ENCODE measurements at places on chromosomes 12 and 14.

DNA sequence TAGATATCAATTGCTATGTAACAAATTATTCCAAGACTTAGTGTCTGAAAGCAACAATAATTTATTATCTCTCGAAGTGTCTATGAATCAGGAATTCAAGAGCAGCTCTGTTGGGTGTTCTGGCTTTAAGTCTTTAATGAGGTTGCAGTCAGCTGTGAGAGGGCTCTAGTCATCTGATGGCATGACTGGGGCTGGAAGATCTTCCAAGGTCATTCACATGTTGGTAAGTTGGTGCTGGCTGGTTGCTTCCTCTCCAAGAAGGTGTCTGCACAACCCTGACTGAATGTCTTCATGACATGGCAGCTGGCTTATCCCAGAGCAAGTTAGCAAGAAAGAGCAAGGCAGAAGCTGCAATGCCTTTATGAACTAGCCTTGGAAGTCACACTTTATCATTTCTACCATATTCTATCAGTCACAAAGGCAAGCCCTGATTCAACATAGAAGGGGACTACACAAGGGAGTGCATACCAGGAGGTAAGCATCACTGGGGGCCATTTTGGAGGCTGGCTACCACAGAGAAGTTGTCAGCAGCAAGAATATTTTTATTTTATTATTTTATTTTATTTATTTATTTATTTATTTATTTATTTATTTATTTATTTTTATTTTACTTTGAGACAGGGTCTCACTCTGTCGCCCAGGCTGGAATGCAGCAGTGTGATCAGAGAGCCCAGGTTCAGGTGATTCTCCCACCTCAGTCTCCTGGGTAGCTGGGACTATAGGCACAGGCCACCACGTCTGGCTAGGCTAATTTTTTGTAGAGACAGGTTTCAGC lies 7.6 kb upstream of the SLC38A2 start:
- DNase-seq: no peak

- no peak for DNase-seq
These were observed 413.4 kb downstream of the BCAT1 start for GRCh38 chr12:24535334-24536069.

GRCh38 chr12:112908548-112908947 lies 1.8 kb downstream of the OAS1 start:
- no peak for DNase-seq

GRCh38 chr12:87779858-87780498 lies 249.2 kb downstream of the C12orf50 start:
- DNase-seq: no peak

- DNase-seq: no peak
These were observed 455.3 kb upstream of the ATP2B1 start for GRCh38 chr12:90163975-90164374.

- peak; percentile 6 for DNase-seq
These were observed 98.4 kb upstream of the BTG1 start for GRCh38 chr12:92244036-92244435.

GRCh38 chr14:62557416-62557815 lies 487.8 kb downstream of the KCNH5 start:
- DNase-seq: no peak

DNA sequence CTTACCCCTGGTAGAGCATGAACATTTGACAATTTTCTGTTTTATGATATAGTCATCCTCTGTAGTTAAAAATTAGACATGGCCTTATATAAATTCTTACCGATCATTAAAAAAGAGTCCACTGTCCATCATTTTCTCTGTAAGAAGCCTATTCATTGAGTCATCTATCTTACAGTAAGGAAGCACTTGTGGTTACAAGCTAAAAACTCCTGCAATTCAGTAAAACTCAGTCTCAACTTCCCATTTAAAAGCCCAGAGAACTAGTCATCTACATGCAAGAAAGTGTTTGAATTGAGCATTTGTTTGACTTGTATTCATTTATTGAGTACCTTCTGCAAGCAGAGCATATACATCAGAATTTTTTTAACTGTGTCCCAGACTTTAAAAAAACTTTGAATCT lies 63.3 kb downstream of the GTF2A1 start:
- DNase-seq: no peak

GRCh38 chr12:50571786-50572185 lies 67.0 kb downstream of the DIP2B start:
- DNase-seq: no peak

DNA sequence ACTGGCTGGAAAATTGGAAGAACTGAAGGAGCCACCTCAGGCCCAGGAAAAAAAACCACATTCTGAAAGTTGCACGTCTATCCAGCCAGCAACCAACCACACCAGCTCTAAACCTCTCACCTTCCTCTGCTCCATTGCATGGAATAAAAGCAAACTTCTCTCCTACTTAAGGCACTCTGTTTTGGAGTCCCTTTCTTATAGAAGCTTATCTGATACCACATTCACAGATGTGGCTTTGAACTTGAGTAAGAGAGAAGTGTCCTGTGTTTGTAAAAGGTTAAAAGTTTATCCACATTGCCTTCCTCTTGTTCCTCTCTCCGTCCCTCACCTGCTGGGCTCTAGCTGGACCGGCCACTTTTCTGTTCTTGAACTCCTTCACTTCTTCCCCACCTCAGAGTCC lies 99.6 kb upstream of the PLXNC1 start:
- DNase-seq: no peak

DNA sequence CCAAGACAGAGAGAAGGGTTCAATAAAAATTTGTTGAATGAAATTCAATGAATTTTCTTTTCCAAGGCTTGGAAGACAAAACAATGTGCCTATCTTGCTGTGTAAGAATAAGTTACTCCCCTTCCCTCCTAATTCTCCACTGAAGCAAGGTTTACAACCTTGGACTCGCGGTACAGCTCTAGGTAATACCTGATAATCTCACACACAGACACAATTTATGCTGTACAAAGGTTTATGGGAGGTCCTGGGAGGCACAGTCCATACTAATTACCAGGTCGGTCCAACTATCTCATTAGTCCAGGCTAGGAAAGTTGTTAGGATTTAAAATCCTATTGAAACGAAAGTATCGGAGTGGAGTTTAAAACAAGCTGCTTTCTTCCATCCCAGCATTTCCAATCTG lies 42.6 kb downstream of the NELL2 start:
- no peak for DNase-seq

- no peak for DNase-seq
These were observed 12.3 kb upstream of the KRT74 start for GRCh38 chr12:52585946-52586345.

DNA sequence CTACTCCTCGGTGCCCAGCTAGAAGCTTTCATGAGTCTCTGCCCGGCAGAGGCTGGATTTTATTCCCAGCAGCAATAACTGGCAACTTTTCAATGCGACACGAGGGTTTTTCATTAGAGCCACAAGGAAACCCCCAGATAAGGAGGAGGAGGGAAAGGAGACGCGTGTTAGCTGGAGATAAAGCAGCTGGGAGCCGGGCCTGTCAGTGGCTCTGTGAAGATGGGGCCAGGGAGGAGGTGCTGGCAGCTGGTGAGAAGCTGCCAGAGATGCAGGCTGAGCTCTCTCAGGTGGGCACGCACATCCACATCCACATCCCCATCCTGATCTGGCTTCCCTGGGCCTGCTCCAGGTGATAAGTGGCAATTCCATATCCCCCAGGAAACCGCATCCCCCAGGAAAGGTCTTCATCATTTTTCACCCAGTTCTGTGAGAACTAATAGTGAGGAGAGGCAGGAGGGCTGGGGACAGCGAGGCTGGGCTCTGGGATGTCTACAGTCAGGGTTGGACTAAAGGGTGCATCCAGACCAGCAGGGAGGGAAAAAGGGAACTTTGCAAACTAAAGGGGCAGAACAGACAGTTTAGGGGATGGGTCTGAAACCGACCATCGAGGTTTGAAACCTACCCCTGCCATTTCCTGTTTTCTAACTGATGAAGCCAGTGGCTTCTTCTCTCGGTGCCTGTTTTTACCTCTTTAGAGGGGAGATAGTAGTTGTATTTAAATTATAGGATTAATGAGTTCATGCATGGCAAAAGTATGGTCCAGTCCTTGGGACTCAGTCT lies 413.2 kb downstream of the DPF3 start:
- DNase-seq: peak; percentile 2

DNA sequence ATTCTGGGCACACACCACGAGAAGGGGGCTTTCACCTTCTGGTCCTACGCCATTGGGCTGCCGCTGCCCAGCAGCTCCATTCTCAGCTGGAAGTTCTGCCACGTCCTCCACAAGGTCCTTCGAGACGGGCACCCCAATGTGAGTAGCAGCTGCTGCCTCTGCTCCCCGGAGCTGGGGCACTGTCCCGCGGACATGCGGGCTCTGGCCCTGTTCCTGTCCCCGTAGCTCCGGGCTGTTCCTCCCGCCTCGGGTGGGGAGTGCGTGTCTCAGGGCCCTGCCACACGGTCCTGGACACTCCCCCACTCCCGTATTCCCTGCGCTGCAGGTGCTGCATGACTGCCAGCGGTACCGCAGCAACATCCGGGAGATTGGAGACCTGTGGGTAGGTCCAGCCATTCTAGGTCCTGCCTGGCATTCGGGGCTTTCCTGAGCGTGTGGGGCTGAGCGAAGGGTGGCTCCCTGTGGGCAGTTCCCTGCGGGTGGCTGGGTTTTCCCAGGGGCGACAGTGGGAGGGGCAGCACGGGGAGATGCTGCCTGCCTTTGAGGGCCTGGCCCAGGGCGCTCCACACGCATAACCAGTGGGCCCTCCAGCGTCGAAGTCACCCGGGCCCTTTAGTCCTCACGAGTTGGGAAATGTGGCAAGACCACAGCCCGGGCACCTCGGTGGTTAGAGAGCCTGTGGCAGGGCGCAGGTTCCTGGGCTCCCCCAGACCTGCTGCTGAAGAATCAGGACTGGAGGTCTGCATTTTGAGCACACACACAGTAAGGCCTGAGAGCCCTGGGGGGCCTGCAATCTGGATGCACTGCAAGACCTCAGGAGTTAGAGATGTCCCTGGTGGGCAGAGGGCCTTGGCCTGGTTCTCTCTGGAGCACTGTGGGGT lies 13.5 kb downstream of the HIP1R start:
- DNase-seq: no peak

DNA sequence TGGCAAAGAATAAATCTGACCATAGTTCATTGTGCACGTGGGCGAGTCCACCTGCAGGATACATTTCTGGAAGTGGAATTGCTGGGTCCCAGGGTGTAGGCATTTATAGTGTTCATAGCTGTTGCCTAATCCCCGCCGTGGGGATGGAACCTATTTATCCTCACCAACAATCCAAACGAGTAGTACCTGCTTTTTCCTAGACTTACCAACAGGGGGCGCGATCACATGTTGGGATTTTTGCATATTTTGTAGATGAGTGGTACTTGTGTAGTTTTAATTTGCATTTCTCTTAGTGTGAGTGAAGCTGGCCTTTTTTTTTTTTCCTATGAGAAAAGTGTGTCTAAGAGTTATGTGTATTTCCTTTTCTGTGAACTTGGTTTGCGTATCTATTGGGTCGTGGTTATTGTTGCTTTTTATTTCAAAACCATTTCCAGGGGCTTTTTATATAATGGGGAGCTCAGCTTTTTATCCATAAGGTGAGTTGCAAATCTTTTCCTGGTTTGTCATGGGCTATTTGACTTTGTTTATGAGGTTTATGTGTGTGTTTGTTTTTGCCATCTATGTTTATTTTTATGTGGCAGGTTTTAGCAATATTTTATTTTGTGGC lies 67.2 kb downstream of the CCDC92 start:
- DNase-seq: peak; percentile 81

GRCh38 chr12:94263011-94263811 lies 114.8 kb downstream of the PLXNC1 start:
- no peak for DNase-seq

- peak; percentile 67 for DNase-seq
These were observed 41.9 kb downstream of the ATP23 start for GRCh38 chr12:57983146-57983857.

DNA sequence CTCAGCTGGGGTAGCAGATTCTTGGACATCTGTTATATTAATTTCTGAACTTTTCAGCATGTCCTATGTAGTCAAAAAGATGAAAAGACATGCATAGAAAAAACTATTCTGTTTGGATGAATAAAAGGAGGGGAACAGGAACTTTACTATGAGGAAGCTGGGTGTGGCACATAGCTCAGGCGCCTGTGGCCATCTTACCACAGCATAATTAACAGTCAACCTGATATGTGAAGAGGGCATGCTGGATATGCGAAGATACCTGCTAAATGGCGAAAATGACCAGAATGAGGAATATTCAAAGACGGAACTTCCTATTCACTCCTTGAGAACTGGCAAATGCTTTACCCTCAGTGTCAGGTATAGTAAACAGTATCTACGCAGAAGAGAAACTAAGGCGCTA lies 18.4 kb downstream of the SETD3 start:
- no peak for DNase-seq

GRCh38 chr14:53217316-53217994 lies 64.3 kb upstream of the DDHD1 start:
- peak; percentile 33 for DNase-seq

DNA sequence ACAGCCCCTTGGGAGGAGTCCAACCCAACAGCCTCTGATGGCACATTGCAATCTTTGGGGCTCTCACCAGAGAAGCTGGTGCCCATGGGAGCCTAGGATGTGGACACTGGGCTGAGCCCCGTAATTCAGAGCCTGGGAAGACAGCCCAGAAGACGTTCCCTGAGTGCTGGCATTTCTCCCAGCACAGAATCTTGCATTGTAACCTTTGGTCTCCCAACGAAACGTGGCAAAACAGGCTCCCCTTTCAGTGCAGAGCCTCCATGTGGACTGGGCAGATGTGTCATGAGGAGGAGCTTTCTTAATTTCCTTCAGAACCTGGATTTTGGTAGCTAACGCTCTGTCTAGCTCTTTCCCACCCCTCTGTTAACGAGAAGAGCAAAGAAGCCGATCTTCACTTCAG lies 26.3 kb downstream of the BATF start:
- DNase-seq: peak; percentile 32

GRCh38 chr14:58104808-58105207 lies 47.2 kb downstream of the ARMH4 start:
- DNase-seq: peak; percentile 86

DNA sequence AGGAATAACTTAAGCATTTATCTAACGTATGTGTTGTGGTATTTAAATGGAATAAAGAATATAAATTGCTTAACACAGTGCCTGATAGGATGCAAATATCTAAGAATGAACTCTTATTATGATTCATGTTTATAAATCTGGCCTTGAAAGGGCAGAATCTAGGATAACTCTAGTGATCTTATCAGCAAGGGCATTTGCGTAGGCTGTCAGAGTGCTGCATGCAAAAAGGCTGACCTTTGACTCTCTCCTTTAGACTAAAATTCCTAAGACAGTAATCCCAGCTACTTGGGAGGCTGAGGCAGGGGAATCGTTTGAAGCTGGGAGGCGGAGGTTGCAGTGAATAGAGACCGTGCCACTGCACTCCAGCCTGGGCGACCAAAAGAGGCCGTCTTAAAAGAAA lies 31.3 kb upstream of the ANP32D start:
- no peak for DNase-seq

DNA sequence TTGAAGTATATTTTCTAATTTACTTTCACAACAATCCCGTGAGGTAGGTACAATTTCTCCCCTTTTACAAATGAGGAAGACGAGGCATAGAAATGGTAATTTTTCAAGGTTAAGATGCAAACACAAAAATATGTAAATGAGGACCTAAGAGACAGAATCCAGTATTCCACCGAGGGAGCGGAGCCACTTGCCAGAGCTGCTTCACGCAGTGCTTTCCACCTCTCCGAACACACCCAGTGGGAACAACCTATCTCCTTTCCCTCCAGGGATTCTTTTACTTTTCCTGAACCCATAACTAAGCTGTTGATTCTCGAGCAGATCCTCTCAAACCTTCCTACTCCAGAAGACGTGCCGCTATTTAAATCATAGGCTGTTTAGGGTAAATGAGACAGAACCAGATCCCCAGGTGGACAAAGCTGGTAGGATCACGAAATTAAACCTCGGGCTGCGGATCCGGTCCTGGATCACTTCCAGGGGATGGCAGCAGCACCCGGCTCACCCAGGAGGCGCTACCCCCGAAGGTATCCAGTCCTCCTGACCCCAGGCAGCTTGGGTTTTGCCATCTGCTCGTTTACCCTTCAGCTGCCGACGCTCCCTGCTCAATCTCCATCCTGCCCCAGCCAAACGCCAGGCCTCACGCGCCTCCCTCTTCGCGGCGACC lies 1.5 kb downstream of the DDHD1 start:
- peak; percentile 35 for DNase-seq
